SK-N-MC (cell line): ENCODE measurements at places on chromosomes 3 and 15.

DNA sequence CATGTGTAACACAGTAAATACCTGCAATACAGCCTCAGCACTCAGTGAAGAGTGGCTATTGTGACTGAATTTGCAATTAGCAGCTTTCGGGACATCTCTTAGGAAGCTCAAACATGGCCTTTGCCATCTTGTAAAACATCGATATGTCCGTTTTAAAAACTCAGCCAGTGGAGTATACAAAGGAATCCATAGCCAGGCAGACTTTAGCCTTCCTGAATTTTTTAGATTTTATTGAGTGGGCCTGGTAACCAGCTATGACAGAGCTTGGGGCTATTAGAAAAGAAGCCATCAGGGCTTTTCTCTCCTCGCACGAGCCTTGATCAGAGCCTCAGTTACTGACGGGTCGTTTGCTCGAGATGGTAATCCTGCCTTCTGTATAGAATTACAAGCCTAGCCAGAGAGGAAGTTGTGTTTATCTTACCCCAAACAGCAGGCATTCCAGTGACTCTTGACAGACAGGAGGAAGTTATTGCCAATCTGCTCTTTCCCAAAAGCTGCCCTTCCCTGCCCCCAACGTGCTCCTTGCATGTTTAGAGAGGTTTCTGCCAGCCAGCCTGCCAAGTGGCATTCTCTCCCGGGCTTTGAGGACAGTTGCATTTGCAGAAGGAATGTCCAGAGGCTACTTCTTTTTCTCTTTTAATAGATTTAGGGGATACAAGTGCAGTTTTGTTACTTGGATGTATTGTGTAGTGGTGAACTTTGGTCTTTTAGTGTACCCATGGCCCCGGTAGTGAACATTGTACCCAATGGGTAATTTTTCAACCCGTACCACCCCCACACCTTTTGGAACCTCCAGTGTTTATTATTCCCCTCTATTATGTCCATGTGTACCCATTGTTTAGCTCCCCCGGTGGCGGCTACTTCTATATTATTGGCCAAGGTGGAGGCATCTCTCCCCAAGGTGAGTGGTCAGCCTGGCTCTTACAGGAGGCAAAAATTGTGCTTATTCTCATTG is 40.6 kb downstream of the ITPR1 start:
- DNase-seq = no peak

DNA sequence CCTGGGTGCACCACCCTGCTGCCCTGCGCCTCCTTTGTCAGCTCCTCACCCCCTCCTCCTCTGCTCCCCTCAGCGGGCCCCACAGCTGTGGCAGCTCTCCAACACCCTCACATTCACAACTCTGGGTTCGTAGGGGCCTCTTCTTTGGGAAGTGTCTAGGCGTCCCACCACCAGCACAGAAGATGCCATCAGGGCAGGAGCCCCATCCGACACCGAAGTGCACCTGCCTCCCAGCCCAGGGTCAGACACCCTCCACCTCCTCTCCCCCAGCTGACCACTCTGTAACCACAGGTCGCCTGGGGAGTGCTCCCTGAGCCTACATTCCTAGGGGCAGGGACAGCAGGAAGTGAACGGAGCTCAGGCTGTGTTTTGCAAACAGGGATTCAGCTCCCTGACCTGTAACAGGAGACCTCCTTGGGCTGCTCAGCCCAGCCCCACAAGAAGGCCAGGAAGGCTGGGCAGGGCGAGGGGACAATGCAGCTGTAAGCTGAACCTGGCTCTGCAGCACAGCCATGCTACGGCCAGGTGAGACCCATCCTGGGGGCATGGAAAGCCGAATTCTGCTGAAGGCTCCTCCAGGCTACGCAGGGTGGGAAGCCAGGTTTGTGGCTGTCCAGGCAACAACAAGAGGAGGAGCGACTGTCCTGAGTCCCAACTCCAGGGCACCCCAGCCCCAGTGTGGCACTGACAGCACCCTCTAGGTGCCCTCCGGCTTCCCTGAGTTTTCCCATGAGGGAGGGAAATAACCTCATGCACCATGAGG is 269.0 kb downstream of the GOLGA6L6 start:
- no peak for DNase-seq

DNA sequence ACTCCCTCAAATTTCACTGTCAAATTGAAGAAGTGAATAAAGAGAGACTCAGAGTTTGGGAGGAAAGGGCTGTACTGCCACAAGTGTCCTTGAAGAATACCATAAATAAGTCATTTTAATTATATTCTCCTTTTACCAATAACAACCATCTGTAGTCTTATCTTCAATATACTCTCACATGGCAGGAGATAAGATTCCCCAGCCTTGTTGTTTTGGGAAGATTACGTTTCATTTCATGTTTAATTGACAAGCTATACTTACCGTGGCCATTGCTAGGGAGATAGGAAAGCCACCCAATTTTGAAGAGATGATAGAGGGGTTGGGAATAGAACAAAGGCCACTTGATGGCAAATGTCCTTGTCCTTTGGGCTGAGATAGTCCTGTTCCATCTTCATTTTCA is 2.3 kb downstream of the MINDY4B start:
- DNase-seq = no peak

DNA sequence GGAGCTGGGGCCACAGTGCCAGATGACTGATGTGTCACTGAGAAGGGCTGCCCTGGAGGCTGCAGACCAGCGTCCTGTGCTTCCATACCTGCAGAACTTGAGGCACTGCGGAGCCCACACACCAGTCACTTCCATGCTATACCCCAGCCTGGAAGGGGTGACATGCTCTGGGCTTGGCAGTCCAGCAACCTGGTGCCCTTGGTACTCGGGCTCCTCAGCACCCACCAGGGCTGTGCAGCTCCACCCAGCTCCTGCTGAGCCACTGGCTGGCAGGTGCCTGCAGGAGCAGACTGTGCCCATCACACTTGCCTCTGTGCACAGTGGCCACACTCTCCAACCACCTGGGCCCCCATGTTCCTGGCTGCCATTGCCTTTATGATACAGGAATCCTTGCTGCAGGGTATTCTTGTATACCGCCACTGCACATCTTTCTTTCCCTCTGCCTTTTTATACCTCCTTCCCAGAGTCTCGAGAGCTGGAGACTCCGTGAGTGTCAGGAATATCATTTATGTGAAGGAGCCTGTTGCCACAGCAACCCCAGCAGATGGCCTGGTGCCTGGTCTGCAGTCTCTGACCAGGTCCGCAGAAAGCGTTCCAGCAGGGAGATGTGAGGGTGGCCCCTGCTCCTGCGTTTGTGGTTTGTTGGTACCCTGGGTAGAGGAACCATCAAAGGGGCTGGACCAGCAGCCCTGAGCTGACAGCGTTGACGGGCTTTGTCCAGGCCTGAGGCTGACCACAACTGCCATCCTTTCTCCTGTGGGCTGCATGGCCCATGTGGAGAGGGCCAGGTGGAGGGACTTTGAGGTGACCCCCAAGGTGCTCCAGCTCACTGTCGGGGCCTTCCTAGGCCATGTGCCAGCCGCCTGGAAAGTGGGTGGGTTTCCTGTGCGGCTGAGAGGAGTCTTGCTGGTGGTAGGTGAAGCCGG is 93.4 kb upstream of the PLXNA1 start:
- no peak for DNase-seq

DNA sequence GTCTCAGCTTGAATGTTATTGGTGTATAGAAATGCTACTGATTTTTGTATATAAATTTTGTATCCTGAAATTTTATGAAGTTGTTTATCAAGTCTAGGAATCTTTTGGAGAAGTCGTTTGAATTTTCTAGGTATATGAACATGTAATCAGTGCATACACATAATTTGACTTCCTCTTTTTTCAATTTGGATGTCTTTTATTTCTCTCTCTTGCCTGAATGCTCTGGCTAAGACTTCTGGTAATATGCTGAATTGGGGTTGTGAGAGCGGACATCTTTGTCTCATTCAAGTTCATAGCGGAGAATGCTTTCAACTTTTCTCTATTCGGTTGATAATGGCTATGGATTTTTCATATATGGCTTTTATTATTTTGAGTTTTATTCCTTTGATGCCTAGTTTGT is 100.9 kb upstream of the MCTP2 start:
- DNase-seq = no peak

DNA sequence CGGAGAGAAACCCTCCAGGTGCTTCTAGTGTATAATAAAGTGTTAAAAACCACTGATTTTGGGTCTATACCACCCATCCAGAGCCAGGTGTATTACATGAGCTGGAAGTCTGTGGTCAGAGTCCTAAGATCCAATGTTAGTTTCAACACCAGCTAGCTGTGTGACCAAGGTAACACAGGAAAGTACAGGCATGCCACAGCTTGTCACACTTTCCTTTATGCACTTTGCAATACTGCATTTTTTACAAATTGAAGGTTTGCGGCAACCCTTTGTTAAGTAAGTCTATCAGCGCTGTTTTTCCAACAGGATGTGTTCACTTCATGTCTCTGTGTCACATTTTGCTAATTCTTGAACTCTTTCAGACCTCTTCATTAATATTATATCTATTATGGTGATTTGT is 201.3 kb upstream of the PRICKLE2 start:
- DNase-seq = no peak

DNA sequence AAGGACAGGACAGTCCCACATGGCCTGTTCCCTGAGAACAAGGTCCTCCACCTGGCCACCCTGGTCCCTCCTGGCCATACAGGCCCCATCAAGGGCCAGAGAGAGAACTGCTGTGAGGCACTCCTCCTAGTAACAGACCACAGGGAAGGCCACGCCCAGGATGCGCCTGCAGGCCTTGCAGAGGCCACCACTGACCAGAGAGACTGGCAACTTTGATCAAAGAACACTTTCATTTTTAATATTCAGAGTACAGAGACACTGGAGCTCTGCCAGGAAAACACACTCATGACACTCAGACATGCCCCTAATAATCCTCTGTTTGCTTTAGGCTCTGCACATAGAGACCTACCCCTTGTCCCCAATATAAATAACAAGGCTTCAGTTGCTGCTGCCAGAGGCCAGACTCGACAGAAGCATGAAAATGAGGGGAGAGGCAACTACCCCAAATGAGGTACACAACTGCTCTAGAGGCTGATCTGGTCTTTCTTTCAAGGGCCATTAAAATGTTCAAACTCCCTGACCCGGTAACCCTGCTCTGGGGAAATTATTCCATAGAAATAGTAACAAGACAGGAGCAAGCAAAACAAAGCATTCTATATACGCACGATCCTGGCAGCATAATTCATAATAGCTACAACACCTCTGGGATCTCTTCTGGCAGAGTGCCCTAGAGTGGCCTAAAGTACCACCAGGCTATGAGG is 44.8 kb downstream of the CCDC12 start:
- no peak for DNase-seq

GRCh38 chr3:80734483-80734882 is 966.7 kb upstream of the ROBO1 start:
- no peak for DNase-seq

- no peak for DNase-seq
Measured at GRCh38 chr3:184333190-184333589, 4.2 kb upstream of the FAM131A start.
